ENCODE measurements at places on chromosomes 2 and 18. TPM values are rescaled to one million over a fixed set of nuclear protein-coding genes. Genes with fewer than 3 reads are reported as not detected.
A peak's percentile ranks its signal among the peaks of the same experiment; 100 is the strongest.

Gene FBXO15
- not detected for total RNA-seq

Gene EVX2
- total RNA-seq, result not detected

Gene YPEL5
- 13.7 TPM for total RNA-seq

Gene DPP4
- 19.0 TPM for total RNA-seq

GRCh38 chr18:34806527-34806926 is 96.4 kb downstream of the DTNA start:
- DNase-seq, result no peak

DNA sequence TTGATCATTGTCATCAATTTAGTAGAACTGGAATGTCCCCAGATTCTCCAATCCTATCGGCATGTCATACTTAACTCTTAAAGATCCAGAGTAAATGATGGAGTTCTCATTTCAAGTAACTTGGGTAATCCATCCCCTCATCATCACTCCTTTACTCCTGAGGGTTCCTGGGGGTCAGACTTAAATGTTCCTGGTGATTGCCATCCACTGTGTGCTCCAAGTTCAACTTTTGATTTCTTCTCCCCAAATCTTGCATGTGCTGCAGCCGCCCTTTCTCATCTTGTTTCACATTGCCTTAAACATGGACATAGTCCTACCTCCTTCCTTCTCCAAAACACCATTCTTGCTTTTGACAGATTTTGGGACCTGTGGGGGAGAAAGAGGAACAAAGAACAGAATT is 43.2 kb downstream of the HNMT start:
- no peak for DNase-seq

DNA sequence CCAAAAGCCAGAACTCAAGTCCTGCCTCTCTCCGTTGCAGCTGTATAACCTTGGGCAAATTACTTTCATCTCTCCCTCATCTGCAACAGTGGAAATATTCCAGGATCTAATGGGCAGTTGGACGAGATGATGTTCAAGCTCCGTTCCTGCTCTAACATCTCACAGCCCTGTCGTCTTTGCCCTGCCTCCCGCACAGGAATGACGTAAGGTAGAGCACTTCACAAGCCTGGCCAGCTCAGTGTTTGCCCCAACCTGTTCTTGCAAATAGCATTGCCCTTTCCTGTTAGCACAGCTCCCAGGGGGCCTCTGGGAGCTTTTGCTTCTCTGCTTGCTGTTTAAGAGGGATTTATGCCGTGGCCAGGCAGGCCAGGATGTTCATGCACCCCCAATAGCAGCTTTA is 107.9 kb downstream of the KLHL29 start:
- DNase-seq, result no peak

GRCh38 chr2:28974252-28974651 is 6.8 kb upstream of the TOGARAM2 start:
- no peak for DNase-seq

- peak; percentile 80 for DNase-seq
Measured at GRCh38 chr2:170235860-170236679, 58.1 kb downstream of the MYO3B start.

DNA sequence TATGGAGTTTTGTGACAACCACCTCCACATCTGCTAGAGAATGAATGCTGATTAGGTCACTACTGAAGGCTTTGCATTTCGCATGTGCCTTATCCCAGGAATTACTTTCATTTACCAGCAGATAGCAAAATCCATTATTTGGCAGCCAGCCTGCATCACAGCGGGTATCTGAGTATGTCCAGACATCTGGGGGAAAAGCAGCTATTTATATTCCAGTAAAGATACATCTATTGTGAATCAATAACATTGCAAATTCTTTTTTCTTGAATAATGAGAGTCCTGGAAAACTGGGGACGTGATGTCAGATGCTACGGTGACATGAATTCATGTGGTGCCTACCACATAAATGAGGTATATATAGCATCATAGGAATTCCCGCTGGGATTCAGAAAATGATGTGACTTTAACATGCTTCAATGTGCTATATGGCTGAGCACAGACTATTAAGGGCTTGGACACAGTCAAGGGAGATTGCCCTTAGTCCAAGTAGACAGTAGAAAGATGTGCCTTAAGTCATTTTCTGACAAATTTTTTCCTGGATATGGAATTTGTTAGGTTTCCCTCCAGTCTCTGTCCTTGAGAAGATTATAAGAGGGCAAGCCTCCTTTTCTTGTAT is 84.2 kb upstream of the CD302 start:
- DNase-seq, result no peak

GRCh38 chr18:658001-658946 is 821 bp downstream of the TYMS start:
- DNase-seq, result peak; percentile 97

DNA sequence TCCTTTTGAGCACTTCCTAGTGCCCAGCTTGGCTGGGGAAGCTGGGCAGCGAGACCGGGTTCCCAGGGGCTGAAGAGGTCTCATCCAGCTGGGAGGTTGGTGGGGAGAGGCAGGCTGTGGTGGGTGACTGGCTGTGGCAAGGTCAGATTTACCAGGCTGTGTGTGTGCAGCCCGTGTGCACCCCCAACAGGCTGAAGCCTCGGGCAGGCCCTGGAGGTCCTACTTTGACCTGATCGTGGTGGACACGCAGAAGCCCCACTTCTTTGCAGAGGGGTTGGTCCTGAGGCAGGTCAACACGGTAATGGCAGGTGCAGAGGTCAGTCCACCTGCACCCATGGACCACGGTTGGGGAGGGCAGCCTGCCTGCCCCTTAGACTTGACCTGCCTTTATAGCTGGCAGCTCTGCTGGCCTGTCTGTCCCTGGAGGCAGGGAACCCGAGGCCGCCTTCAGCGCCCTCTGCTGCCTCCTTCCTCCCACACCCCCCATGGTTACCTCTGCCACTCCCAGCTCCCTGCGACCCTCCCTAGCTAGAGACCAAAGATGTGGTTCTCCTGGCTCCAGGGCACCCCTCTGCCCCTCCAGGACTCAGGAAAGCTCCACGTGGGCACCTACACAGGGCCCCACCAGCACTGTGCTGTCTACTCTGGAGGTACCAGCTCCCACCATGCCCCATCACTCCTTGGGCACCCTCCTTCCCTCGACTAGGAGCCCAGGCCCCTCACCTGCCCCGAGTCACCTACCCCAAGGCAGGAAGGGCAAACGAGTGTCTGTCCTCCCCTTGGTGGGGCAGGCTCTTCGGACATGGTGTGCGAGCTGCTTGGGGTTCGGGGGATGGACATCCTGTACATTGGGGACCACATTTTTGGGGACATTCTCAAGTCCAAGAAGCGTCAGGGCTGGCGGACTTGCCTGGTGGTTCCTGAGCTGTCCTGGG is 4.0 kb downstream of the NT5DC4 start:
- DNase-seq, result peak; percentile 16

GRCh38 chr2:5365871-5366461 is 326.2 kb upstream of the SOX11 start:
- DNase-seq, result peak; percentile 80

GRCh38 chr18:31424383-31424988 is 23.1 kb upstream of the DSG3 start:
- DNase-seq, result peak; percentile 58

DNA sequence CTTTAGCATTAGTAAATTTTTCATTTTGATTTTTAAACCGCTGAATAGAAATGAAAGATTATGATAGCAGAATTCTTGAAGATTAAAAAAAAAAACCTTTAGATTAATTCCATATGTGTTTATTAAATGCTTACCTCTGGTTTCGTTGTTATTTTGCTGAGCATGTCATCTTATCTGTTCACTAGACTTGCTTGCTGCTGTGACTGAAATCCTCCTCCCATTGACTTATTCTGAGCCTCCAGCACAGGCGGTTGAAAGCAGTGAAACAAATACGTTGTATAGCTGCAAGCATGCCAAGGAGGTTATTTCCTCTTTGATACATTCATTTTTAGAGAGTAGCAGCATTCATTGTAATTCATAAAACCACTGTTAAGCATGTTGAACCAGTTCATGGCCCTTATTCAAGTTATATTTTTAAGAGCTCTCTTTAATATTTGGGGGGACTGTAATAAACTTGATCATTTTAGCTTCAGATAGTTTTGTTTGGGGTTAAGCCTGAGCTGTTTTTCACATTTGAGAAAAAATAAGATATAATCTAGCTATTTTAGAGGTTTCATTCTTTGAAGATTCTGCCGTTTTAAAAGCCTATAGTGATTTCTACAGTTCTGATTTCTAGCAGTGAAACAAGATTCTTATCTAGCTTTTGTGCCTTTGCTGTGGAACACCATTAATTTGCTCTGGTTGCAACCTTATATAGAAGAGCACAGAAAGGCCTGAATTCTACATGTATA is at the start of gene HTR2B:
TSS of gene HTR2B (minus strand) at position 205 of the 731 bp plus-strand sequence. CDS start 1,278 bp downstream, outside the sequence.
- DNase-seq, result no peak

DNA sequence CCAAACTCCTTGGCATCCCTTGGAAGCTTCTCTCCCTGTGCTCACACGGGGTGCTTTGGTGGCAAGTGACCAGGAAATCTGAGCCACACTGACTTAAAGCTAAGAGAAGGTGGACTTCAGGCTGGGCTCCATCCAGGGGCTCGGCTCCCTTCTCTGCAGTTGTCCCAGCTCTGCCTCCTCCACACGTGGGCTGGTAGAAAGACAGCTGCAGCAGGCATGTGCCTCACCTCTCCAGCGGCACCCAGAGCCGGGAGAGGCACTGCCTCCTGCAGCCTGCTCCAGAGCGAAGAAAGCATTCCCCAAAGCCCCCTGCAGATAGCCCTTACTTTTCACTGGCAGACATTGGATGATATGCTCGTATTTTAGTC is 11.3 kb downstream of the KCNF1 start:
- no peak for DNase-seq

- DNase-seq, result no peak
Measured at GRCh38 chr18:74225193-74225840, 66.4 kb downstream of the CYB5A start.

GRCh38 chr2:11910971-11911370 is 164.5 kb downstream of the LPIN1 start:
- DNase-seq, result no peak

- no peak for DNase-seq
Measured at GRCh38 chr2:151576080-151576479, 158.2 kb downstream of the NEB start.

All from HT-29 (cell line).